Effector memory CD8-positive, alpha-beta T cell (primary cell): ENCODE measurements at places on chromosomes 1 and 21.
A peak's percentile ranks its signal among the peaks of the same experiment; 100 is the strongest.

- peak; percentile 9 for DNase-seq
Measured at GRCh38 chr1:241998412-241998921, 431 bp downstream of the MAP1LC3C start.

- peak; percentile 51 for DNase-seq
Measured at GRCh38 chr21:44765231-44766013, 36.2 kb downstream of the UBE2G2 start.

DNA sequence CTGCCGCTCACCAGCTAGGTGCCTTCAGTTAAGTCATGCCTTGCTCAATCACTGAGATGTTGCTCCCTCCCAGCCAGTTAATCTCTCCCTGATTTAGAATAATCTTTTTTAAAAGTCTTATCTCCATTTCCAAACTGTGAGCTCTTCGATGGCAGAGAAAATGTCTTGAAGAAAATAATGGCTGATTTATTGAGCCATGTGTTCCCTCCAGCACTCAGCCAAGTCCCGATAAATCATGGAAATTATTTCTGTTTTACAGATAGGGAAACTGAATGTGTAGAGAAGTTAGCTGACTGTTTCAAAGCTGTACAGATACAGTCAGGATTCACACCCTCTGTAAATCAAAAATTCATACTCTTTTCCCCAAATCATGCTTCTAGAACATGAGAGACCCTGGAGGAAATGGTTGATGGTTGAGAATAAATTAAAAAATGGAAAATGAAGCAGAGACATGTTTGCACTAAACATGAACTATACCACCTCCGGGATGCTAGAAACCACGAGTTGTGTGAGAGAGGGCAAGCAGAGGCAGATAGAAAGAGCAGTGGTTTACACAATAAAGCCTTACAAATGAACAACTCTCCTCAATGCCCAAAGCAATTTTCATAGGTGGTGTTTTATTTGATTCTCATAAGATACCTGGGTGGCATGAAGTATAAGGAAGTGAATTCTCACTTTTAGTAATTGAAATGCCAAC lies 376.4 kb downstream of the PLPP3 start:
- DNase-seq: no peak

DNA sequence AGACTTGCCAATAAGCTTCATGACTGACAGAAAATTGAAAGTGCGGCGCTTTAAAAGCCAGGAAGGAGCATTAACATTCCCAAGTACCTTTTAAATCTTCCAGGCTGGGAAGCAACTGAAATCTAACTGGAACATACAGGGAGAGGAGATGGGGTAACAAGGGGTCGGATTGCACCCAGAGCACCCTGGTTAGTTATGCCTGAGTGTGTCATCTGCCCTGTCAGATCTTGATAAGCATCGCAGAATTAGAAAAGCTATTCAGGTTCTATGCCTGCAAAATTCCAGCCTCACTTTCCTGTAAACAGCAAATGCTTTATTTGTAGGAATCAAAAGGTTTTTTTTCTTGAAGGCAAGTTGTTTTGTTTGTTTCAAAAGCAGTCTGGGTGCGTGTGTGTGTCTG lies 58.5 kb downstream of the SERBP1 start:
- DNase-seq: no peak

DNA sequence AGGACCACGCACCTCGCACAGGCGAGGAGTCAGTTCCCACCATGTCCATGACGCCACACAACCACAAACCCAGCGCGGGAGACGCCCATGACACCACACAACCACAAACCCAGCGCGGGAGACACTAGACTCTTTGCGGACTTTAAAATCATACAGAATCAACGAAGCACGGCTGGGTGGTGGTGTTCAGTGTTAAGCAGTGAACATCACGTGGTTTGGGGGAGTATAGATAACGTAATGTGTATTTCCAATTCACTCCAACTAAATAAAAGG lies 19.2 kb downstream of the PTTG1IP start:
- no peak for DNase-seq

- DNase-seq: peak; percentile 43
Measured at GRCh38 chr21:34807881-34808568, 139.2 kb downstream of the CLIC6 start.

GRCh38 chr1:196451103-196451502 lies 157.1 kb downstream of the KCNT2 start:
- no peak for DNase-seq

DNA sequence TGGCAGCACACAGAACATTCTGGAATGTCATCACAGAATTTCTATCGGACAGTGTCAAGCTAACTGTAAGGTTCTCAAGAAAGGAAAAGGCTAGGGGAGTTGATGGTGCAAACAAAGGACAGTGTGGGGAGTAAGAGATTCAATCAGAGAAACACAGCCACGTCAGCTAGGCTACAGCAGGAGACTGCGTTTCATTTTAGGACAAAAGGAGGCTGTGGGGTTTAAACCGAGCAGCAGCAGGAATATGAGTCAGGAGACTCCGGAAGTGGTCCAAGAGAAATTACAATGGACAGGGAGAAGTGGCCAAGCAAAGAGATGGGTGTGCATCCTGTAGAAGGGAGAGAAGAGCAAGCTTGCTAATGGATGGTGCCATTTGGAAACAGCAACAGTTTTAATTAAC lies 37.4 kb upstream of the C1orf198 start:
- DNase-seq: no peak

DNA sequence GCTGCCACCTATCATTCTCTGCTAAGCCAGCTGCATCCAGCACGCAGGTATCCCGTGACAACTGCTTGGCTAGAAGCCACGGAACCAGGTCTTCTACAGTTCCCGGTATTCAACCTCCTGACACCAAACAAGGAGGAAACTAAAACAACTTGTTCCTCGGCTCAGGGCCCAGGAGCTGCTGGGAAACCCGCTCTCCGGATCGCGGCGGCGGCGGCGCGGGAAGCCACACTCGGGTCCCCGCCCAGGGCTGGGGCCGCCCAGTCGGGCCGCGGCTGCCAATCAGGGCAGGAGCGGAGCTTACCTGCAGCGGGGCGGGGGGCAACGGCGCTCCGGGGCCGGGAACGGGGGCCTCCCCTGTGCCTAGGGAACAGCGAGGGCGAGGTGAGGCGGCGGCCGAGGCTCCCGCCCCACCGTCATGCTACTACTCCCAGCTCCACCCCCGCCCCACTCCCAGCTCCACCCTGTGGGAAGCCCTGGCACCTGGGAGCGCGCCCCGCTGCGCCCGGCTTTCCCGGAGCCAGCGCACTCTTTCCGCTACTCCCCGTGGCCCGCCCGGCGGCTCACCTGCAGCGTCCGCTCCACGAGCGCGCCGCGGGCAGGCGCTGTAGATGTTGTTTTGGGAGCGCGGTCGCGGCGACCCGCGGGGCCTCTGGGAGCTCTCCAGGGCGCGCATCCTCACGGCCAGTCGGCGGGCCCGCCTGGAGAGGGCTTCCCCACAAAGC lies 12.1 kb downstream of the IL24 start:
- DNase-seq: no peak

DNA sequence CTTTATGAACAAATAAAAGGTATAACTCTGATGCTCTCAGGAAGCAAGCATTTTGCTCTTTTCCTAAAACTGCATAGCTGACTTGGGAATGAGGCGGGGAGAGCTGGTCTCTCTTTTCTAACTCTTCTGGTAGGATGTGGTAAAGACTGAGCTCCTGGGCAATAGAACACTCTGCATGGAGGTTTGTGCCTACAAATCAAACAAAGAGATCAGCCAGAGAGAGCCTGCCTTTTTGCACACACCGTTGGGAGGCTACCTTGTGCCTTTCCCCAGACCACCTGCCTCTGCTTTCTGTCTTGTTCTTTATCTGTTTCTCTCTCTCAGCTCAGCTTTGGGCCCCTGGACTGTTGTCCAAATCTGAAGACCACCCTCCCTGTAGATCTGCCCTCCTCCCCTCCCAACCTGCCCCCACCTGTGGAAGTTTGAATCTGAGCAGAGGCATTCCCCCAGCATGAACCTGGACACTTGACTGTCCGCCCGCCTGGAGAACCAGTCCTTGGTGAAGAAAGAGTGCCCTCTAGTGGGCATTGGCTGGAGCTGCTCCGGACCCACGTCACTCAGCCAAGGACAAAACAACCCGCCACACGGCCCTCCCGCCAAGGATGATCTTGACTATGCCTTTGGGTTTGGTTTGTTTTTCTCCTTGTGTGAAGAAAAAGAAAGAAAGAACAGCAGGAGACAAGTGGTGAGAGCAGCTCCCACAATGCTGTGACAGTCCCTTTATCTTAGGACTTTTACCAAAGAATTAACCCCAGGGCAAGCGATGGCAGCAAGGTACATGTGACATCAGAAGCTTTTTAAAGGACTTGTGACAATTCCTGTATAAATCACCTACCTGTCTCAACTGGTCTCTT lies 228.2 kb downstream of the PBX1 start:
- DNase-seq: peak; percentile 23

DNA sequence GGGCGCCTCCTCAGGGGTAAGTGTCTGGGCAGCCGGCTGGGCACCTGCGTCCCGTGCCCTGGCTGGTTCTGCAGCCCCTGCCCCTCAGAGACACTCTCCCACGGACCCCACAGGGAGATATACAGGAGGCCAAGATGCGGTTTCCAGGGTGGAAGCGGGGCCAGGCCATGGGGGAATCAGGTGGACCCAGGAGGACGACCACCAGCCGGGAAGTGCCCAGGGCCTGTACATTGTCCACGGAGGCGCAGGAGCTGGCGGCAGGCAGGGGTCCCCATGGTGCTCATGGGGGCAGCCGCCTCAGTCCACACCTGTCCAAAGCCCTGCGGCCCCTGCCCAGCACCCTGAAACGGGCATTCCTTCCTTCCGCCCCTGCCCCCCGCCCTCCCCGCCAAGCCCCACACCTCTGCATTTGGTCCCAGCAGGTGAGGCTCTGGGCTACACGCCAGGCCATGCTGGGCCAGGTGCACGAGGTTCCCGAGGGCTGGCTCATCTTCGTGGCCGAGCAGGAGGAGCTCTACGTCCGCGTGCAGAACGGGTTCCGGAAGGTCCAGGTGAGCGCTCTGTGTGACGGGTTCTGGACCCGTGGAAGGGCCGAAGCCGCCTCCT lies 36.7 kb downstream of the SLC19A1 start:
- DNase-seq: no peak

- no peak for DNase-seq
Measured at GRCh38 chr1:214720561-214720960, 117.6 kb downstream of the CENPF start.
